Stimulated activated CD4-positive, alpha-beta T cell treated with anti-CD3 and anti-CD28 coated beads, TNF-alpha, amount 100 ng/mL, for 1 hour (primary cell): ENCODE measurements at places on chromosomes 5 and 9.

DNA sequence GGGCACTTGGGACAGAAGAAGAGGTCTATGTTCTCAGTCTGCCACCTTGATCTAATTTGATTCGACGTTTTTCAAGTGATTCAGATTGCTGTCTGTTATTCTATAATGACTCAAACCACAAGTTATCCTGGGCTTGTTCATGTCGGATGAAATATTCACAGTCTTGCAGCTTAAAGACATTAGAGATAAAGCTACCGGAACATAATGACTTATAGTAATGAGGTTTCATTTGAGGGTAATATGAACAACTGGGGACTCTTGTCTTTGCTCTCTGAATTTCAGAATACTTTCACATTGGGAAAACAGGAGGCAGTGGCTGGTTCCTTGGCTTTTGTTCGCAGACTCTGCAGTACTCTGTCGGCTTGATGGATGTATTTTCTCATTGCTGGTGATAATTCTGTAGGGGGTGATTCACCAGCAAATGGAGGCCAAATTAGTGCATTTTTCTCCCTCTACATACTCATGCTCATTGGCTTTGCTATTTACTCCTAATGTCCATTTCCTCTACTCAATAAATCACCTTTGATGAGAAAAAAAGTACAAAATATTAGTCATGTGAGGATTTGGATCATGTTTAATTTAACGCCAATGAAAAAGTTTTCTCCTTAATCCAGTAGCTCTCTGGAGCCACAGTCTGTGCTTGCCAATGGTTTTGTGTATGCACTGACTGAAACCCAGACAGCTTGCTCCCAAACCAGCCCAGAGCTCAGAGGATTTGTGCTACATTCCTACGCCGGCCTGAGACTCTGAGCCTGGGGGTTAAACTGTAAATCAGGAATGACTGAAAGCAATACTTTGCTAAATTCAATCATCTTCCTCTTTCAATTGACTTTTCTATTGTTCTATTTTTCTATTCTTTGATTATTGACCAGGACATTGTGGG, 154.7 kb upstream of the ANKH start:
- no peak for DNase-seq

- DNase-seq = no peak
These were observed 30.8 kb downstream of the GALNT12 start for GRCh38 chr9:98838155-98838867.

DNA sequence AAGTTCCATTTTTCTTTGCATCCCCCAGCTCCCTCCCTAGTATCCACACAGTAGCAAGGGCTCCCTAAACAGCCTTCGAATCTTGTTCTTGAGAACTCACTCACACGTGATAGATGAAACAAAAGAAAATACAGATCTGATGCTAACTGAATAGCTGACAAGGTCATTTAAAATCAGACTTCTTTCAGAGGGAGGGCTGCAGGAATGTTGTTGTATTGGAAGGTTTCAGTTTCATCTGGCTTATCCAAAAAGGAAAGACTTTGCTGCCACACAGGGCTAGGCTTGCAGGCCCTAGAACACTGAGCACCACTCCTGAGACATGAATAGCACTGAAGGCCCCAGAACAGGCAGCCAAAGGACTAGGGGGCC, 3.2 kb downstream of the CD180 start:
- DNase-seq = no peak

DNA sequence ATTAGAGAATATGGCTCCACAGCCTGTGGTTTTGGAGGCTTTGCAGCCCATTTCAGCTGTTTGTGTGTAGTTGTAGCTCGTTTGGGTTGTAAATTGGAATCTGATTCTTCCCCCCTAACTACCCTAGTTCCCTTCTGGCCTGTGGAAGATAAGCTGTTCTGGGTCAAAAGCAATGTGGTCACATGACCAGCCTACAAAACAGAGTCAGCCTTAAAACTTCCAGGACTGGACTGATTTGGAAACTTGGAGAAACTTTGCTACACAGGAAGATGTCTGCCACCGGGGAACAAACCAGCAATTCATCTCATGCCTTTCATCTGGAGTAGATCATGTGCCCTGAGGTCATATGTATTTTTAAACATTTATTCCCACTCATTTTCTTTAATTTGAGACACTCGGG, 83.8 kb downstream of the DAPK1 start:
- no peak for DNase-seq

- DNase-seq = no peak
These were observed 16.2 kb upstream of the TNIP1 start for GRCh38 chr5:151097061-151097460.
